ENCODE measurements at places on chromosomes 6 and 20.
A peak's percentile ranks its signal among the peaks of the same experiment; 100 is the strongest.

- no peak for DNase-seq
Measured at GRCh38 chr6:153405931-153406330, 274.8 kb upstream of the RGS17 start.

DNA sequence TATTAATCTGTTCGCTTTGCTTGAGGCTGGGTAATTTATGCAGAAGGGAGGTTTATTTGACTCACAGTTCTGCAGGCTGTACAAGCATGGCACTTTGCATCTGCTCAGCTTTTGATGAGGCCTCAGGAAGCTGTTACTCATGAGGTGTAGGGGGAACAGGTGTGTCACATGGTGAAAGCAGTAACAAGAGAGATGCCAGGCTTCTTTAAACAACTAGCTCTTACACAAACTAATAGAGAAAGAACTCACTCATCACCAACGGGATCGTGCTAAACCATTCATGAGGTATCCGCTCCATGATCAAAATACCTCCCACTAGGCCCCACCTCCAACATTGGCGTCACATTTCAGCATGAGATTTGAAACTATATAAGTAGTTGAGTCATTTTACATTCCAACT, 34.4 kb upstream of the GCLC start:
- no peak for DNase-seq

GRCh38 chr6:54910921-54911320, 64.3 kb downstream of the FAM83B start:
- no peak for DNase-seq

- DNase-seq = no peak
Measured at GRCh38 chr20:44735816-44736169, 9.9 kb upstream of the KCNK15 start.

- DNase-seq = peak; percentile 53
Measured at GRCh38 chr20:32484958-32485769, 100.0 kb downstream of the NOL4L start.
